ENCODE measurements at places on chromosomes 5 and 9.

DNA sequence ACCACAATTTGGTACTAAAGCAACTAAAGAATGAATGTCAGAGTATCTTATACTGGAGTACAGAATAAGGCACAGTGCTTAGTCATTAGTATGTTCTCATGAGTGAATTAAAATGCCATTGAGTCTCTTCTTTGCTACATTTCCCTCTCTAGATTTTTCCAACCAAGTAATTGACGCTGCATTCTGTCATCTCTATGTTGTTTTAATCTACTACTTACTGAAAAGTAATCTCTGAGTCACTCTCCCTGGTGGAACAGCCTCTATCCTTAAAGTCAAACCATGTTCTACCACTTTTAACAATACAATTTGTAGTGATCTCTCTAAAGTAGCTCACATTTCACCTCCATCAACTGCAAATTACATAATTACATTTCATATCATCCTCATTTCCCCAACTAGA is 495.1 kb downstream of the CDH18 start:
- DNase-seq = peak; percentile 7

DNA sequence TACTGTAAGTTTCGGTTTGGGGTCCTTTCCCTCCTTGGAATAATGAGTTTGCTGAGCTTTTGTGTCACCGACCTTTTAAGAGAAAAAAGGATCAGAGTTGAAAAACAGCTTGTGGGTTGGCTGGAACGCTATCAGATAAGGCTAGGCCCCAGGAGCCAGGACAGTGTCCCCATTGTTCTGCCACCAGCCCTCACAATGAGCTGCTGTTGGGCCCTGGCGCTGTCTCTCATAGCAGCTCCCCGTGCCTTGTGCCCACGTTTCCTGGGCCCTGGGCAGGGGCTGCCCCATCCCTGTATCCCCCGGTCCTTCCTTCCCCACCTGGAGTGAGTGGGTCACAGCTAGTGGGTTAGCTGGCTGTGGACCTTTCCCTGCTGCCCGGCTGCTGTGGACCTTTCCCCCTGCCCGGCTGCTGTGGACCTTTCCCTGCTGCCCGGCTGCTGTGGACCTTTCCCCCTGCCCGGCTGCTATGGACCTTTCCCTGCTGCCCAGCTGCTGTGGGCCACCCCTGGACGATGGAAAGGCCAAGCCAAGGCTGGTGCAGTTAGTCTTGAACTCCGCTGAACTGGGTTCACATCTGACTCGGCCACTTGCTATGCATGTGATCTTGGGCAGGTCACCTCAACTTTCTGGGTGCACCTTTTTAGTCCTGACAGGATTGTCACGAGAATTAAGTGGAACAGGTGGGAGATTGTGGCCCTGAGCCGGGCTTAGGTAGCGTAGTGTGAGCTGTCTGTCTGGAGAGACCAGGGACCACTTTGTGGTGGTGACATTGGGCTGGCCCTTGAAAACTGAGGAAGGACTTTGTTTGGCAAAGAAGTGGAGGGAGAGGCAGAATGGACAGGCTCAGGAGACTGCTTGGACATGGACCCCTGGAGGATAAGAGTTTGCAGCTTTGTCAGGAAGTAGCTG is 99.5 kb downstream of the DAB2IP start:
- DNase-seq = no peak

- DNase-seq = no peak
These were observed 63.2 kb upstream of the COL15A1 start for GRCh38 chr9:98880311-98881015.

GRCh38 chr9:124513376-124513994 is 6.3 kb upstream of the NR5A1 start:
- DNase-seq = peak; percentile 9

GRCh38 chr9:15211815-15212495 is 95.1 kb downstream of the TTC39B start:
- peak; percentile 36 for DNase-seq

DNA sequence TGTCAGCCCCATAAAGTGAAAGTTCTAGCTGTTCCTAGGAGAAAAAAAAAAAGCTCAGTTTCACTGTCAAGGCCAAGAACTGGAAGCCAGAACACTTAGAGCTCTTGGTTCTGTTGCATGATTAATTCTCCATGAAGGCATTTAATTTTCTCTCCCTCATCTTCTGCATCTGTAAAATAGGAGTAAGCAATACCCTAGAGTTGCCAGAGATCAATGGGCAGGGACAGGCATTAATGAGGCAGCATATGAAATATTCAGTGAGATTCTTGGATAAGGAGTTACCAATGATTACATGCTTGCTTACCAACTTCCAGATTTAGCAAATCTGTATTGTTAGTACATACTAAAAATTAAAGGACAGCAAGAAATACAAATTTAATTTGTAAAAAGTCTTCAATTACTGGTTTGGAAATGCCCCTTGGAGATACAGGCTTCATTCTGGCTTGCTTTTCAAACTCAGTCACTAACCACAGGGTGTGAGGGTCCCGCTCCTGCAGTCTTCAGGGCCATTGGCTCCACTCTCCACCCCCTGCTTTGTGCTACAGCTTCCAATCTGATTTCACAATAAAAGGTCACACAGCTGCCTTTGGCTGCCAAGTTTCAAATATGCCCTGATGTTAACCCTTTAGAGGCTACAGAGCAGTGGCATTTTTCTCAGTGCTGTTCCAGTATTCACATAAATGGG is 624.6 kb downstream of the BNC2 start:
- peak; percentile 62 for DNase-seq

- DNase-seq = no peak
These were observed 124.3 kb upstream of the MOCS2 start for GRCh38 chr5:53233645-53234405.

- no peak for DNase-seq
These were observed 127.8 kb downstream of the ZNF354C start for GRCh38 chr5:179187681-179188575.

- DNase-seq = peak; percentile 3
These were observed 130.6 kb downstream of the DTWD2 start for GRCh38 chr5:118857700-118858099.

GRCh38 chr5:137492331-137492730 is 6.8 kb downstream of the SPOCK1 start:
- DNase-seq = peak; percentile 52

DNA sequence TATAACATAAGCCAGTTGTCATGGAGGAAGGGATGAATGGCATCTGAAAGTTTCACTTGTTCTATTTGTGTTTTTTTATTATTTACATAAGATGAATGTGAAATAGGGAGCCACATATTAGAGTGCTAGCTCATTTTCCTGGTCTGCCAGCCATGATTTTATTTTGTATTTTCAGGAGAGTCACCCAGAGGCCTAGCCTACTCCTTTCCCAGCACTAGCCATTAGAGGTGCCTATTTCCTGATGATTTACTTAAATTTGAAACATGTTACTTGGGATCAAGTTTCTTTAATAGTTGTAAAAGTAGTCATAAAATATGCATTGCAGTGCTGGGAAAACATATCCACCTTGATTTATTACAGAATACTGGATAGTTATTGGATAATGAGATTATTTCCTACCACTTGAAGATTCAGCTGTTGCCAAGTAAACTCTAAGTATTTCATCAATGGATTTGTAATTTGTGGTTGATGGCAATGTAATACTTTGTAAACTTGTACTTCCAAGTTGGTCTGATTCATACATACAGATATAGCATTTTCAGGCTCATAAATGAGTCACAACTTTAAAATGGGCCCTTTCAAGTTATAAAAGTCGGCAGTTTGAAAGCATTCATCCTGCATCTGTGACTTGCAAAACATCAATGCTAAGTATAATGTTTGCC is 50.8 kb downstream of the KCNN2 start:
- DNase-seq = peak; percentile 81

- peak; percentile 40 for DNase-seq
These were observed 62.7 kb downstream of the ST8SIA4 start for GRCh38 chr5:100840370-100840769.

- no peak for DNase-seq
These were observed 13.4 kb upstream of the GRHPR start for GRCh38 chr9:37408933-37409710.

GRCh38 chr5:171534043-171534895 is 114.8 kb downstream of the FGF18 start:
- DNase-seq = no peak

GRCh38 chr9:16335788-16336580 is 534.5 kb downstream of the BNC2 start:
- peak; percentile 98 for DNase-seq

DNA sequence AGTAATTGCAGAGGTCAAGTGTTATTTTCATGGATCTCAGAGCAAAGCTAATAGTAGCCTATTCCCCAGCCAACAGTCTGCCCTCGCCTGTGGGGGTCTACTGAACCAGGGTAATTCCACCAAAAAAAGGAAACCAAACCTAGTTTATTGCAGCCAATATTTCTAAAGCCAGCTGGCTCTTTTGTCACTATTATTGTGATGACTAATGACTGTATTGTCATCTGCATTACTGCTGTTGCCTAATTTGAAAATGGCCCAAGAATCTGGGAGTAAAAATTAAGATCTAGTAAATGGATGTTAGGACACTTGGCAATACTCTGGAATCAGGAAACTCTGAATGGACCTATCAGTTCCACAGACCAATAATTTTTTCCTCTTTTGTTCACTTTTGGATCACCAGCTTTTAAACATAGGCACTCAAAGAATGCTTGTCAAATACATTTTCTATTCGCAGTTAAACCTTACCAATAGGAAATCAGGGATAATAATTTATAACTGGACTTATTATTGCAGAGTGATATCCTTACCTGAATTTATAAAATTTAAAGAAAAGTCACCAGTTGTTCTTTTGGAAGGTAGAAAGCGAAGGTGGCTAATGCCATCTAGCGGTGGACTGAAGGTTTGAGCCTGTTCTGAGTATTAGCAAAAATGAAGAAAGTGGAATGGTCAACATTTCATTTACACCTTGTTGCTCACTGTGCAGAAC is 69.2 kb downstream of the SYK start:
- DNase-seq = peak; percentile 75

- peak; percentile 58 for DNase-seq
These were observed 29.3 kb downstream of the PTPA start for GRCh38 chr9:129140397-129141065.

GRCh38 chr5:56677690-56678305 is 137.6 kb upstream of the MAP3K1 start:
- peak; percentile 31 for DNase-seq

DNA sequence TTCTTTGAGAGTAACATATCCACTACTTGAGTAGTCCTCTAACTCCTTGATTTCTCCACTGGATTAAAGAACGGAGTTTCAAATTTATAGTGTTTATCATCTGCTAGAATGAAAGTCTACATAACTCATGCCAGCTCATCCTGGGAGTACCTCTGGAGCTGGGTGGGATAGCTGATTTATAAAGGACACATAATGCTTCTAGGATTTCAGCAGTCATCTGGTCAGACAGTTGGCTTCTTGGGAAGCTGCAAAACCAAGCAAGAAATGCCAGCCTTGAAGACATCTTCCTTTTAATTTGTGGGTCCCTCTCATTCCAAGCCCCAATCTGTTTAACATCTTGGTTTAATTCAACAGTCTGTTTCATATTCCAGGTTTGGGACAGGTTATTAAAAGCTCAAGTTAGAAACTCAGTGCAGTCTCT is 3.2 kb downstream of the GALNT10 start:
- peak; percentile 39 for DNase-seq

DNA sequence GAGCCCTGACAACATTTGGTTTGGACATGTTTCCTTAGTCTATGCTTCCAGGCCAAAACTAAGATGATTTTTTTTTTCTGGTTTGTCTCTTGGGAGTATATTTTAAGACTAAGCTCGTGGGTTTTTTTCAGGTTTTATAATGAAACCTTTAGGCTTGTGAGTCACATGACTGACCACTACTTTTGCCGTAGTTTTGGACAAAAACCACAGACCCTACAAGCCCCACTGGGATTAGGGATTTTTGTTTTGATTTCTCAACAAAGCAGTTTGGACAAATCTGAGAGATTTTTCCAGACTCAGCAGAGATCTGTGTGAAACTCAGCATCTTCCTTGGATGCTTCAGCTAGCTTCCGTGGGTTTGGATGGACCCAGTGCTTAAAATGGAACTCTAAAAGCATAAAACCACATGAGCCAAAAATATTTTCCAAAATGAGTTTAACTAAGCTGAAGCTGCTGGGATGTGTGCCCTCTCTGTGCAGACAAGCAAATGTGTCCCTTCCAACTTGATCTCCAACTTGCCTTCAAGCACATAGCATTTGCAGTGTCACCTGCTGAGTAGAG is 70.3 kb upstream of the SMIM15 start:
- DNase-seq = no peak

DNA sequence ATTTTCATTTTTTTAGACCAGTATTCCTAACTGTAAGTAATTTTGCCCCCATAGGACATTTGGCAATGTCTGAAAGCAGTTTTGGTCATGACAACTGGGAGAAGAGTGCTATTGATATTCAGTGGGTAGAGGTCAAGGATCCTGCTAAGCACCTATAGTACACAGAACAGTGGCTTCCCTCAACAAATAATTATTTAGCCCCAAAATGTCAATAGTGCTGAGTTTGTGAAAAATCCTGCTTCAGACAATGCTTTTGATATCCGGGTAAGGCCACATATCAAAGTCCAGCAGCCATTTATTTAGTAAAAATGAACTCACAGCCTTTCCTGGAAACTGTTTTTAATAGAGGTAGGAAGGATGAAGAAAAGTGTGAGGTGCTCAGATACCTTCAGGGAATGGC is 8.1 kb upstream of the TARS1 start:
- DNase-seq = no peak

DNA sequence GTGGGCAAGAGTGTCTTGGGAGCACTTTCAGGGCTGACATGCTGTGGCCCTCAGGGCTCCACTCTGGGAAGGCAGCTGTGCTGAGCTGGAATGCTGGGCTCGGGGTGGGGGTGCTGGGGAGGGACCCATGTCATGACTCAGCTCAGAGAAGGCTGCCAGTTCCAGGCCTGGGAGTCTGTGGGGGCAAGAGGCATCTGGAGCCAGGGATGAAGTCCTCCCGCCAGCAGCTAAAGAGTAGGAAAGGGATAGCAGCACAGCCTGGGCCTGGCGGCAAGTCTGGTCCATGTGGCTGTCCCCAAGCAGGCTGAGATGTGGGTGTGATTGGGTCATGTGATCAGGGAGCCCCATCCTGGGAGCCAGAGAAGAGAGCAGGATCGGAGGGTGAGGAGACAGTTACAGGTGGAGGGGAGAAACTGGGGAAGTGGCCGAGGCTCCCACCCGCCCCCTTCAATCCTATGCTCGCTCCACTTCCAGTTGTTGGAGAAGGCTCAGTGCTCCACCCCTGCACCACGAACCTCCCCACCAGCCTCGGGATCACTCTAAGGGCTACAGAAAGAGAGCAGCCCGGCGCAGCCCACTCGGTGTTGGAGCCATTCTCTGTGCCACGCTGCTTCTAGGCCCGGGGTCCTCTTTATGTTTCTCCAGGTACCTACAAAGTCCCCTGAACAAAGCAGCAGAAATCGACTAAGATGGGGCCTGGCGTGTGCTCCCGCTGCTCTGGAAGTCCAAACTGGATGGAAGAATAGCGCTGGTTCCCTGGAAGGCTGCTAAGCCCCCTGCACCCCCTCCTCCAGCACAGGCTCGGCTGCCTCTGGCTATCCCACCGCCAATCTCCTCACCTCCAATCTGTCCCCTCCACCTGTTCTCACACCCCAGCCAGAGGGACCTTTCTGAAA is 12.0 kb downstream of the PDGFRB start:
- peak; percentile 93 for DNase-seq
